ENCODE measurements at places on chromosomes 6 and 20.

DNA sequence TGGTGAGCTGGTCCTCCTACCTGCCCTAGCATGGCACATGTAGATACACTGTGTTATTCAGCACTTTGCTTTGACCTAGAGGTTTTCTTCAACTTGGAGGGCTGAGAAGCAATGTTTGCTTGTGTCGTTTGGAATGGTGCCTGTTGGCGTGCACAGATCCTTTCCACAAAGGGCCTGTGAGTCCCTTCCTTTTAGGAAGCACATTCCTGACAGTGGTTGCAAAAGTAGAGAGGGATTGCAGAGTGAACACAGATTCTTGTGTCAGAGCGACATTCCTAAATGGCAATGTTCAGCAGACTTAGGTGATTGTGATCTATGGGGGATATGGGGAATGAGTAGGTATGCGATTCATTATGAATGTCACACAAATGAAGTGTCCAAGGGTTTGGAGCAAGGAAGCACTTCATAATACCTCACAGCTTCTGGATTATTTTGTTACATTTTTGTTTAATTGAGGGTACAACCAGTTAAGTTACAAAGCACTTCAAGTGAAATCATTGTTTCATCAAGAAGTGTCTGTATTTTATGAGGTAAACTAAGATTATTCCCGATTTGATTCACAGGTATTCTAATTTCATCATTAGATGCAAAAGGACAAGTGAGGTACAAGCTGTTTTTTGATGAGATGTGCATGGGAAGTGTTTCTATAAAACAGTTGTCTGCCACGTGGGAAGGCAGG, 713 bp upstream of the RNF144B start:
- DNase-seq = no peak

- DNase-seq = no peak
These were observed 52.8 kb upstream of the CDYL start for GRCh38 chr6:4723383-4723782.

- no peak for DNase-seq
These were observed 400.9 kb downstream of the TAF4 start for GRCh38 chr20:61664556-61665320.

- no peak for DNase-seq
These were observed 112.0 kb upstream of the MLIP start for GRCh38 chr6:53999088-53999755.

GRCh38 chr20:14950633-14951032, 613.2 kb upstream of the FLRT3 start:
- DNase-seq = no peak

DNA sequence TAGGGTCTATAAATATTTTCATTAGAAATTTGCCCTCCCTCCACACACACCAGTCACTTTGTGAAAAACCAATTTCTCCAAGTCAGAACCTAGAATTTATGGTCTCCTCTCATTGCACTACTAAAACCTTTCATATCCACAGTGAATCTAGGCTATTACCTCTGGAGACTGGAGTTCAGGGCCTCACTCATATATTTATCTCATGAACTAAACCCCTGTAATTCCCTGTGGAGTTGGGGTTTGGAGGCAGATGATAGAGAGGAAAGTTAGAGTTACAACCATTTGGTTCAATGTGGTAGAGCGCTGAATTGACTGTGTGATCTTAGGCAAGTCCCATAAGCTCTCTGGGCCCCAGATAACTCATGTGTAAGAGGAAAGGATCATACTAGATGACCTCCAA, 18.2 kb upstream of the CEP85L start:
- no peak for DNase-seq

DNA sequence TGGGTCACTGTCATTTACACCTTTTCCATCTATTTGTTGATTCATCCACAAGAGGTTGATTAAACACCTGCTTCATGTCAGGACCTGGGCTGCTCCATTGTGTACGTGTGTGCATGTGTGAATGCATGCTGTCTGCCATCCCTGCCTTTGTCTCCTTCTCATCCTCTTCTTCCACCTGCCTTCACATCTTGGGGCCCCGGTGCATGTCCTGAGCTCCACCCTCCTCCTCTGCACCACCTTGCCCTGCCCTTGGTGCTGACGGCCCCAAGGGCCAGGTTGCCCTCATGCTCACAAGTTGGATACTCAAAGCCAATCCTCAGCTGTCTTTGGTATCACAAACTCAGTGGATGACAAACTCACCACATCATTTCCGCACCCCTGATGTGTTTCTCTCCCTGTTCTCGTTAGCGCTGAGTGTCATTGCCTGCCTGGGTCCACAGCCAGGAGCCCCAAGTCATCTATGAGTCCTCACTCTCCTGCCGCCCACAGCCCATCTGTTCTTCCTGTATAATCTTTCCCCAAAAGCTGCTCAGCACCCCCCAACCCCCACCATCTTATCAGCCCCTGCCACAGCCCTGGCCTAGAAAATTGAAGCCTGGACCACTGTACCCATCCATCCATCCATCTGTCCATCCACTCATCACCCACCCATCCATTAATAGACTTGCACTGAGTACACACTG, 85.0 kb downstream of the SRC start:
- DNase-seq = no peak

GRCh38 chr6:21451546-21452013, 142.0 kb upstream of the SOX4 start:
- DNase-seq = no peak
